Stimulated activated CD8-positive, alpha-beta memory T cell treated with anti-CD3 and anti-CD28 coated beads, Interleukin-7, amount 100 ng/mL, for 24 hours (primary cell): ENCODE measurements at places on chromosomes 16 and 17.

GRCh38 chr16:2473999-2474876 lies 689 bp upstream of the TBC1D24 start:
- DNase-seq = no peak

DNA sequence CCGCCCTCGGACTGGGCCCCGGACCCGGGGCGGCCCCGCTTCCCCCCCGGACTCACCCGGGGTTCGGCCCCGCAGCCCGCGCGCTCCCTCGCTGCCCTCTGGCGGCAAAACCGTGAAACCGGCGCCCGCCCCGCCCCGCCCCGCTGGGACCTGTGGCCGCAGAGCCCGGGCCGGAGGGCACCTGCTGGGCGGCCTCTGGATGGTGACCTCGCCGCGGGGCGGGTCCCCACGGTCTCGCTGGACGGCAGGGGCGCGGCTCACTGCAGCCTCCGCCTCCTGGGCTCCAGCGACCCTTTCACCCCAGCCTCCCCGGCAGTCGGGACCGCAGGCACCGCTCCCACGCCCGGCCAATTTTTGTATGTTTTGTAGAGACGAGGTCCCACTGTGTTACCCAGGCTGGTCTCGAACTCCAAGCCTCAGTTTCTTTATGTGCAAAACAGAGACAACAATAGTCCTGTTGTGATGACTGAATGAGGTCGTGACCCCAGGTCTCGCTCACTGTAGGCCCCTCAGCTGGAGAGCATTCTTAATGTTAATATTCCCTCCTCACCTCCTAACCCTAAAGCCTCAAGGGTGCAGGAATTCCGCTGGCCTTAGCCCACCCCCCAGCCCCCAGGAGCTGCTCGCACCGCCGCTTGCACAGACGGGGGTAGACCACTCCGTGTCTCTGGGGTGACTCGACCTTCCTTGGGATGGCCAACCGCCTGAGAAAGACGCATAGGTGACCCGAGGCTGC lies 33.7 kb upstream of the RPH3AL start:
- DNase-seq = peak; percentile 56

GRCh38 chr17:57662041-57662440 lies 83.1 kb downstream of the CCDC182 start:
- no peak for DNase-seq

GRCh38 chr16:1494129-1494640 lies 1.0 kb downstream of the TELO2 start:
- DNase-seq = no peak

DNA sequence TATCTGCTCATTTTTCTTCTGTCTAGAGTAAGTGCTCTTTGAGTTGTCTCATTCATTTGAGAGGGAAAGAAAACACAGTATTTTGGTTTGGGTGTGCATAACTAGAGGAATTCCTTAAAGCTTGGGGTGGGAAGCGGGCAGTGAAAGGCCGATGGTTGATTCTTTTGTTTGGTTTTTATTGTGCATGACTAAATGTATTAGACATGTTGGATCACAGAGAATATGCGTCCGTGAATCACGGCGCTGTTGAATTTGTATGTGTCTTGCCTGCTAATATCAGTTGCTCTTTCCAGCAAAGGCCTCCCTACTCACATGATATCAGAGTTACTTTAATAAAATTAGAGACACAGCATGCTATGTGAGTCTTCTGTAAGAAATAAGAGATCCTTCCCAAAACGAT lies 180.0 kb downstream of the CHD9NB start:
- no peak for DNase-seq

DNA sequence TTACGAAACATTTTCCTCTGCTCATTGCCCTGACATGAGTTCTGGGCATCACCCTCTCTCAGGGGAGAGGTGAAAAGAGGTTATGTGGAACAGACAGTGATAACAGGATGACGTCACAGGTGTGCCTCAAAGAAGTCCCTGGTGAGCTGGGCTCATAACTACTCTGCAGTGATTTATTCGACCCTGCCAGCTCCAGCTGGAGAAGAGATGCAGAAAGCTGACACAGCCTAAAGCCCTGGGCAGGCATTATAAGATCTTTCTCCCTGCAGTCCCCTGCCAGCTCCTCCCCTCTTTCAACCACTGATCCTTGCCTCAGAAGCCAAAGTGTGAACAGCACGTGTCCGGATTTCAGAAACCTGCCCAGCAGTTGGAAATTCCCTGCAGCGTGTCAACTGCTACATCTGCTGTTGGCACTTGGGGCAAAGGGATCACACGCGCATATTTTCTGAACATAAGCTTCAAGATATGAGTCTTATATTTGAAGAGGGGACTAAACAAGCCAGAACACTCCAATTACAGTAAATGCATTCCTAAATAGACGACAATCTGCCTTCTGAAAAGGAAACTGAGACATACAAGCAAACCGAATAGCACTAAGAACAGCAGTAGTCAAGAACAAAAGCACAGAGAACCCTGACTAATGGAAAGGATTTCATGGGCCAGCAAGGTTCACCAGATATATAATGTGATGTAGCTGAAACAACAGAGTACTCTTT lies 80.5 kb downstream of the SMG6 start:
- peak; percentile 13 for DNase-seq

DNA sequence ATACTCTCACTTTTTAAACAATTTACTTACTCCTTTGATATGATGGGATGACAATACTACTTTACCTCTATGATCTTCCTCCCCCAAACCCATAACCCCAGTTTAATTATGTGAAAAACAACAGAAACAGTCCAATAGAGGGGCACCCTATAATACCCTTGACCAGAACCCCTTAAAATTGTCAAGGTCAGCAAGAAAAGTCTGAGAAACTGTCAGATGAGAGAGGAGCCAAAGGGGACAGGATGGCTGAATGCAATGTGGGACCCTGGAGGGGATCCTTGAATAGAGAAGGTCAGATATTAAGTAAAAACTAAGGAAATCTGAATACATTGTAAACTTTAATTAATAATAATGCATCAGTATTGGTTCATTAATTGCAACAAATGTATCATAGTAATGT lies 15.8 kb upstream of the HYDIN start:
- no peak for DNase-seq

DNA sequence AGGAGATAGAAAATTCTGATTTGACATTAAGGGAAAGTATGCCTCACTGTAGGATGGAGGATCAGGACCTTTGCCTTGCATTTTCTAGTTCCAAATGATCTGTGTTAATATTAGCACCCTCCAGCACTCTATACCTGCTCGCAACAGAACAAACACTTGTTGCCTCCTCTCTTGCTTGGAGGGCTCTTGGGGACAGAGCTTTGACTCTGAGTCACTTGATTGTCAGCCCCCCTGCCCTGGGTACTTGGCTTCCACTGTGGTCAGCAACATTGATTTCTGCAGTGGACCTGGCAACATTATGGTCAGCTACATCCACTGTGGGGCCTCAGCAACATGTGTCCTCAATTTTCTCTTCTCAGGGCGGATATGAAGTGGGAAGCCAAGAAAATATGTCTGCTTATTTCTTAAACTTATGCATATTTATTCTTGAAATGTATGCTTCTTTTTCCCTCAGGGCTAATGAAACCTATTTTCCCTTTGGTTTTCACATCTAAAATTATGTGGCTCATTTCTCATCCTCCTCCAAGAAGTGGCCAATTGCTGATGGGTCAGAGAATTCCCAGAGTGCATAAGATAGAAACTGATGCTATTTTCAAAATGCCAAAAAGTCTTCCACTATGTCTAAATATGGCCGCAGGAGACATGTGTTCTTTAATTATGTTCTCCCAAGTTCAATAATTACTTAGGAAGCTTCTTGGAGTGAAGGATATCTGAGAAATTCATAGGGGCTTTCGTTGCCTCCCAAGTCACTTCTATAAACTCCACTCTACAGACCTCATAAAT lies 94.6 kb upstream of the SMIM36 start:
- DNase-seq = no peak

GRCh38 chr17:42530952-42531454 lies 5.0 kb upstream of the NAGLU start:
- DNase-seq = no peak

GRCh38 chr17:67044016-67044772 lies at the start of gene CACNG1:
Gene CACNG1, plus strand, starts transcription at chr17:67044554. Its CDS starts 107 bp downstream, at chr17:67044661.
- DNase-seq = no peak

DNA sequence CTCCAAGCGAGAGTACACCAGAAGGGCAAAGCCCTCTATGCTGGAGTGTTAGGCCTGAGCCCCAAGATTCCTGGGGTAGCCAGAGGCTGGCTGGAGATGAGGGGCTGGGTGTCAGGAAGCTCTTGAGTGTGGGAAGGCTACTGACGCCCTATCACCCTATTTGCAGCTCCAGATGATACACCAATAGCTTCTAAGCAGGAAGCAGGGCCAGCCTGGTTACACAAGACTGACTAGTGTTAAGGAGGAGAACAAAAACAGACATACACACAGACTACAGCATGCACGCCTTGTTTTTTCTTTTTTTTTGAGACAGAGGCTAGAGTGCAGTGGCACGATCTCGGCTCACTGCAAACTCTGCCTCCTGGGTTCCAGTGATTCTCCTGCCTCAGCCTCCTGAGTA lies 15.9 kb downstream of the POLR3K start:
- DNase-seq = no peak

DNA sequence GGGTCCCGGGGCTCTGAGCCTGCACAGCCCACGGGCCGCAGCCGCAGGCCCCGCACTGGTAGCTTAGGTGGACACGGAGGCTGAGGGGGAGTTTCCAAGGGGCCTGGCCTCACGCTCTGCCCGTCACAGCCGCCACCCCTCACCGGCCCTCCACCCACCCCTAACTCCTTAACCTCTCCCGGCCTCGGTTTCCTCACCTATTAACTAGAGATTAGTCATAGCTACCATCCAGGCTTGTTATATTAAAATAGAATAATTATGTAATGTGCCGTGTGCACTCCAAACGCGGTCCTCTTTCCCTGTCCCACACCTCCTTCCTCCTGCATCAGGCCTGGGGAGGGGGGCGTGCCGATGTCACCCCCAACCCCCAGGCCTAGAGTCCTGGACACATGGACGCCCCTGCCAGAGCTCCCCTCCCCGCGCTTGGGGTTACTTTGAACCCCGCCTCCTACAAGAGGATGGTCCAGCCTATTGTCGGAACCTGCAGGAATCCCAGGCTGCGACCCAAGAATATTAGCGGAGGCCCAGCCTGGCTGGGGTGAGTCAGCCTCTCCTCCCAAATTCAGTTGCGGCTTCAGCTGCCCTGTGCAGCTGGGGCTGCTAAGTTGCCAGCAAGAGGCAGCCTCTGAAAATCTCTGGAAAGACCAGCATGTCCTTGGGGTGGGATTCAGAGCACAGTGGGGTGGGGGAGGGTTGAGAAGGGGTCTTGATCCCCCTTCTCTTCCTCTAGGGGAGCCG lies 17.3 kb downstream of the SOCS3 start:
- no peak for DNase-seq

DNA sequence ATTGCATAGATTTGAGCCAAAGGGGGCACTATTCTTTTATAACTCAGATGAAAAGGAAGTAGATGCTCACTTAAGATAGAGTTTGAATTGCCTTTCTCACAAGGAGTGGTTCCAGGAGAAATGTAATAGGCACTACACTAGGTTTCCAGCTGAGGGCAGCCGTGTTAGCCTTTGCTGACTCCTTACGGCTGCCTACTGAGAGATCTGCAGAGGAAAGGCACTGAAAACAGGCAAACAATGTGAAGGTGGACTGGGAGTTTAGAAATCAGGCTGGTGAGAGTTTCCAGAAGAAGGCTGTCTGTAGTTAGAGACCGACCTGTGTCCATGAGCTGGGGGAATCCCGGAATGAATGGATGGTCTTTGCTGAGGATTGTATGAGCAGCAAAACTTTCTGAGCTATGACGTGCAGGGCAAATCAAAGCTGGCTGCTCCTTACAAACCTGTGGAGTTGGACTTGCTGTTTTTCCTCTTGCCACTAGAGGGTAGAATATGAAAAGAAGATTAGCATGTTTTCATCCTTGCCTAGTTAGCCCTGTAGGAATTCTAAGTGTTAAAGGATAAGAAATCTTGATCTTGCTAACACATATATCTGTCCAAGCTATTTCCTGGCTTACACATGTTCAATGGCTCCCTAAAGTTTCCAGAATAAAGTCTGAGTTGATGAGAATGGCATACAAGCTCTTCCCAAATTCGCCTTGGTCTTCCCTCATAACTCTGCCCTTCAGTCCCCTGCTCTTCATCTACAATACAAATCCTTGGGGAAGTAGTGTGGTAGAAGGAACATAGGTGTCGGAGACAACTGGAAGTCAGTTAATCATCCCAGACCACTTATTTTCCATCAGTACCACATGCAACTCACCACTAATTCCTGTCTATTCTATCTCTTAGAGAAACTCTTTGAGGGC lies 20.1 kb upstream of the TAOK1 start:
- DNase-seq = no peak

GRCh38 chr16:57022445-57022844 lies 33.1 kb downstream of the NLRC5 start:
- no peak for DNase-seq

DNA sequence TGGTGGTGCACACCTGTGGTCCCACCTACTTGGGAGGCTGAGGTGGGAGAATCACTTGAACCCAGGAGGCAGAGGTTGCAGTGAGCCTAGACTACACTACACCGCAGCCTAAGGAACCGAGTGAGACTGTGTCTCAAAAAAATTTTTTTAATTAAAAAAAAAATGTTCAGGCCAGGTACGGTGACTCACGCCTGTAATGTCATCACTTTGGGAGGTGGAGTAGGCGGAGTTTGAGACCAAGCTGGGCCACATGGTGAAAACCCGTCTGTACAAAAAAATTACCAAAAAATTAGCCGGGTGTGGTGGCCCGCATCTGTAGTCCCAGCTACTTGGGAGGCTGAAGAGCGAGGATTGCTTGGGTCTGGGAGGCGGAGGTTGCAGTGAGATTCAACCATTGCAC lies 3.6 kb upstream of the FAM222B start:
- no peak for DNase-seq

GRCh38 chr17:82384730-82385481 lies 13.3 kb downstream of the UTS2R start:
- no peak for DNase-seq

DNA sequence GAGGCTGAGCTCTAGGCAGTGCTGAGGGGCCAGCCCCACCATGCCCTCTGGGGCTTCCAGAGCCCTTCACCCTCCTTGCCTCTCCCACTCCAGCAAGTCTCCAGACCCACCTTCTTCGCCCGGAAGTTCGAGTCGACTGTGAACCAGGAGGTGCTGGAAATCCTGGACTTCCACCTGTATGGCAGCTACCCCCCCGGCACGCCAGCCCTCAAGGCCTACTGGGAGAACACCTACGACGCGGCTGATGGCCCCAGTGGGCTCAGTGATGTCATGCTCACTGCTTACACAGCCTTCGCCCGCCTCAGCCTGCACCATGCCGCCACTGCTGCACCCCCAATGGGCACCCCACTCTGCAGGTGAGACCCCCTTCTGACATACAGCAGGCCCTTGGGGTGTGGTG lies 10.5 kb downstream of the XYLT2 start:
- DNase-seq = no peak
